ENCODE measurements at places on chromosomes 7 and 10. TPM values are rescaled to one million over a fixed set of nuclear protein-coding genes. Genes with fewer than 3 reads are reported as not detected.

DNA sequence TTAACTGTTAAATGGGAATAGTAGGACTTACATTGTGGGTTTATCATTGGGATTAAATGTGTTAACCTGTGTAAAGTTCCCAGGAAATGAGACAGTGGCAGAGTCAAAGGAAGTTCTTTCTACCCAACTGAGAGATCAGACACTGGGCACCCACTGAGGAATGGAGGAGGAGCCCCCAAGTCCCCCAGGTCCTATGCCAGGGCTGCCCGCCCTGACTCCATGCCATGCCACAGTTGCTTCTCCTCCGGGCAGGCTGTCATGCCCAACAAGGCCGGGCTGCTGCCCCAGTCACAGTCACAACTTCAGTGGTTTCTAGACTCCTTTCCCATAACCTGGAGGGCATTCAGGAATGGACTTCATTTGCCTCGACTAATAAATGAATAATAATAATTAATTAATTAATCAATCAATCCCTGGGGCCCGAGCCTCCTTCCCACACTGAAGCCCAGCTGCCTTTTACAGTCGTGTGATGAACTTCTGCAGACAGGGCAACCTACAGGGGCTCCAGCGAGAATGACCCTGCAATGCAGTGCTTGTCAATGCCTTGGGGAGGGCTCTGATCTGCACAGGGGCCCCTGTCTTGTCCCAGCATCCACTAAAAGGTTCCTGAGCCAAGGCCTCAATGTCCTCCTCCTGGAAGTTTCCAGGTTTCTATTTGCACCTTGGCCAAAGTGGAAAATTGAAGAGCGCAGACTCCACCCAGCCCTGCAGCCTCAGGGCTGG, 32.4 kb downstream of the DRGX start:
- no peaks in the 10 kb centered on the region for H3K36me3 ChIP-seq
- no peaks in the 10 kb centered on the region for H3K4me1 ChIP-seq
- DNase-seq = no peak
- no peak overlapping the region for H3K27ac ChIP-seq
- no peak overlapping the region for H3K4me3 ChIP-seq

SAP25 gene
- polyA plus RNA-seq = 1.0 TPM

DNA sequence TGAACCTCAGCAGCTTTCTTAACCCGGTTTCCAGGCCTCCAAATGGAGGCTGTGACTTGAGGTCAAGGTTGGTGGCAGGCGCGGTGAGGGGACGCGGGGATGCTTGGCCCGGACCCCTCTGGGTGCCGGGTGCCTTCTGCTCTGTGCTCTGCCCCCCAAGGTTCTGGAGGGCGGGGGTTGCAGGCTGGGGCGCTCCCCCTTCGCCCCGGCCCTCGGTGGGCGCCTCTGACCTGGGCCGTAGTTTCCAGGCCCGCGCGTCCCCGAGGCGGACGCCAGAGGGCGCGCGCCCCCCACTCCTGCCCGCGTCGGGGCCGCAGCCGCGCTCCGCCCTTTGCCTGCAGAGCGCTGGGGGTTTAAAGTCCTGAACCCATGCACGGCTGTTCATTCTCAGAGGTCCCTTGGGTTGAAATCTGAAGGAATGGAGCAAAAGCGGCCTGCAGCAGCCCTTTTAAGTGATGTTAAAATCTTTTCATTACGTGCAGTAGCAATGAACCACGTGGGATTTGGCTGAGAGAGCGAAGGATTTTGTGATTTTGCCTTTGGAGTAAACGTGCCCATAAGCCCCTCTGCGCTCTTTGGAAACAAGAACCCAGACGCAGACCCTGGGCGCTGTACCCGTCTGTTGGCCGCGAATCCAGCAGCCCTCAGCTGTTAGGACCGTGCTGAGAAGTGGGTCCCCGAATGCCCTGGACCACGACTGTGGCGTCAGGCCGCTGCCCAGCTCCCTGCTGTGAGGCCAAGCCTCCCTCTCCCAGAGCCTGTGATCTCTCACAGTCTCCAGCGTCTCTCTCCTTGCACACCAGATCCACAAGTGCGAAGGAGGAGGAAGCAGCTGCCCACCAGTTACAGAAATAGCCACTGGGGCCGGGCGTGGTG, 135.0 kb downstream of the ACTR3B start:
- no peak overlapping the region for H3K27ac ChIP-seq
- no peaks in the 10 kb centered on the region for H3K4me1 ChIP-seq
- peak; percentile 97 for DNase-seq

DNA sequence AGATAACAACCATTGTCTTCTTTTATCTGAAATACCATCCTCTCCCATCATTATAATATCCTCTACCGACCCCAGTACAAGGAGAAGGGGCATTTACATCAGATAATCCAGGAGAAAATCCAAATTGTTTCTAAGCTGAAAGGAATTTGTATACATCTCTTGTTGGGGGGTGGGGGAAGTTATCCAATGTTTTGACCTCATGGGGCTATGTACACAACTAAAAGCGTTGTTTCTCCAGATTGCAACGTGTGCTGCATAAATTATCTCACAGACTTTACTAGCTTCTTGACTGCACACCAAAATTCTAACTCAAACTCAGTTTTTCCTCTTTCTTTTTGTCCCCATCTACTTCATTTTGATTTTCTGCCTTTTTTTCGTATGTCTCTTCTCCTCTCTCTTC, 156.7 kb downstream of the TWIST1 start:
- H3K4me1 ChIP-seq = no peaks in the 10 kb centered on the region
- no peak for DNase-seq
- H3K27me3 ChIP-seq = no peaks in the 10 kb centered on the region

GRCh38 chr10:6445671-6446316, 134.3 kb downstream of the PRKCQ start:
- no peak overlapping the region for H3K4me3 ChIP-seq
- H3K4me1 ChIP-seq = no peaks in the 10 kb centered on the region
- H3K27ac ChIP-seq = no peak overlapping the region
- DNase-seq = peak; percentile 38
- no peaks in the 10 kb centered on the region for H3K36me3 ChIP-seq
- peaks cover 4% of the 10 kb centered on the region for H3K27me3 ChIP-seq

DNA sequence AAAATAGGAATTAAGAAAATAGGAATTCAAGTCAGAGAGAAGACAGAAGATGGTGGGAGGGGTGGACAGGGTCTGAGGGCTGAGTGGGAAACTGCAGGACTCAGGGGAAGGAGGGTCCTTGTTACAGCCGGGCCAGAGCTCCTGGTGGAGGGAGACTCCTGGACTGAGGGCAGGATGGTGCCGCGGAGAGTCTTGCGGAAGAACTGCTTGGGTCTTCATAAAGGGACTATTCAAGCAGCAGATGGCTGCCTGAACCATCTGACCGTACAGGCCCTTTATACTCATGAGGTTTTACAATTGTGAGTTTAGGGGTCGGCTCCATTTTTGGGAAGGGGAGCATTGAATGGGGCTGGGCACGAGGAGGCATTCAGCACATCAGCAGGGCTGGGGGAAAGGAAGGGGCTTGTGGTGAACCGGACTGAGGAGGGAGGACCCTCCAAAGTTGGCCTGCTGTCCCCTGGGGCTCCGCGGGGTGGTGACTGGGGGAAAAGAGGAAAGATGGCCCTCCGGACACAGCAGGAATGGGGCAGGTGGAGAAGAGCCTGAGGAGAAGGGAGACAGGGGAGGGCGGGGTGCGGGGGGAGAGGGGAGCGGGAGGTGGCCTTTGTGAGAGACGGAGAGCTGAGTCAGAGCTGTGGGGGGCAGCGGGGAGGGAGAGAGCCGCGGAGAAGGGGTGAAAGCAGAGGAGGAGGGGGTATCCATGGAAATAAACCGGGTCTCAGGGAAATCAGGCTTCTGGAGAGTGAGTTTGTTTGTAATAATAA, 1.5 kb downstream of the FAM131B start:
- no peaks in the 10 kb centered on the region for H3K27me3 ChIP-seq
- H3K4me1 ChIP-seq = no peaks in the 10 kb centered on the region
- H3K4me3 ChIP-seq = peak overlapping the region; percentile 82
- H3K36me3 ChIP-seq = peaks cover 26% of the 10 kb centered on the region

Measured in SK-N-SH (cell line).